Endothelial cell (in vitro differentiated cells): ENCODE measurements at places on chromosomes 6 and 20.

DNA sequence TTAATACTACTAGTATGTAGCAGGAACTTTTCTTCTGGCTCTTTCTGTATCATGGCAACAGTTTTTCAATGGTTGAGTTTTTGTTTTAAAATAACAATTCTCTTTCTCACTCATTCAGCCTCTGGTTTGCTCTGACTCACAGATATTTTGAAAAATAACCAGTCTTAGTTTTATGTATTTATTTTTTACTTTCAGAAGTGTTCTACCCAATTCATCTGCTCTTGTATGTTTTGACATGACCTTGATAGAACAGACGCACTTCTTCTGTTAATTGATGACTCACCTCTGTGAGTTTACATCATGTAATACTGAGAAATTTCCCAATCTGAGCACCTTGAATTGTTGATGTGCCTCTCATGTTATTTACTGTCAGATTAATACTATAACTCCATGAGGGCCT is 178.9 kb downstream of the SASH1 start:
- H3K4me1 ChIP-seq, result peaks cover 16% of the 10 kb centered on the region
- H3K27ac ChIP-seq, result peak overlapping the region; percentile 39
- H3K4me3 ChIP-seq, result no peak overlapping the region

GRCh38 chr6:56637640-56638039 is 5.0 kb downstream of the DST start:
- H3K36me3 ChIP-seq, result peaks cover 19% of the 10 kb centered on the region
- H3K4me3 ChIP-seq, result no peak overlapping the region
- no peak for DNase-seq
- no peaks in the 10 kb centered on the region for H3K27me3 ChIP-seq

DNA sequence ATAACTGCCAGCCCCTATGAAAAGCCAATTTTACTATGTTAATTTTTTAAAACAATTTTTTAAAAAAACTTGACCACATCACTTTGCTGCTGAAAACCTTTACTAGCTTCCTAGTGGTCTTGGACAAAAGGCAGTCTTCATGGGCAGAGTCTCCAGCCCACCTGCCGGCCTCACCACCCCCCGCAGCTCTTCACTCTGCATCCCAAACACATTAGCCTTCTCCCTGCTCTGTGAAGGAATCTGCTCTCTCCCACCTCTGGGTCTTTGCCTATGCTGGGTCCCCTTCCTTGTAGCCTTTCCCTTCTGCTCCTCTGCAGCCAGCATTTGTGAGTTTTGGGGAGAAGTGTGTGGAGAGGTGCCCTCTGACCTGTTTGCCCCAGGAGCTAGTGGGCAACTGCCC is 170.7 kb upstream of the MLN start:
- peaks cover 15% of the 10 kb centered on the region for H3K27me3 ChIP-seq
- no peak overlapping the region for H3K27ac ChIP-seq
- no peaks in the 10 kb centered on the region for H3K36me3 ChIP-seq
- H3K4me1 ChIP-seq, result peaks cover 6% of the 10 kb centered on the region

- H3K4me1 ChIP-seq, result no peaks in the 10 kb centered on the region
- no peak for DNase-seq
- peaks cover 3% of the 10 kb centered on the region for H3K27me3 ChIP-seq
These were observed 71.1 kb upstream of the CTNNBL1 start for GRCh38 chr20:37622728-37623127.

GRCh38 chr20:17706632-17707031 is 6.9 kb downstream of the BANF2 start:
- no peaks in the 10 kb centered on the region for H3K4me1 ChIP-seq
- H3K36me3 ChIP-seq, result no peaks in the 10 kb centered on the region
- H3K27ac ChIP-seq, result no peak overlapping the region
- DNase-seq, result no peak

- H3K4me1 ChIP-seq, result peaks cover 14% of the 10 kb centered on the region
- H3K36me3 ChIP-seq, result peaks cover 25% of the 10 kb centered on the region
- H3K27ac ChIP-seq, result no peak overlapping the region
- DNase-seq, result no peak
These were observed 17.8 kb downstream of the MTG2 start for GRCh38 chr20:62200491-62201172.

GRCh38 chr6:83044091-83044768 is 21.4 kb downstream of the UBE3D start:
- H3K4me1 ChIP-seq, result peaks cover 4% of the 10 kb centered on the region
- no peaks in the 10 kb centered on the region for H3K27me3 ChIP-seq
- H3K4me3 ChIP-seq, result no peak overlapping the region
- H3K36me3 ChIP-seq, result no peaks in the 10 kb centered on the region
- DNase-seq, result no peak

DNA sequence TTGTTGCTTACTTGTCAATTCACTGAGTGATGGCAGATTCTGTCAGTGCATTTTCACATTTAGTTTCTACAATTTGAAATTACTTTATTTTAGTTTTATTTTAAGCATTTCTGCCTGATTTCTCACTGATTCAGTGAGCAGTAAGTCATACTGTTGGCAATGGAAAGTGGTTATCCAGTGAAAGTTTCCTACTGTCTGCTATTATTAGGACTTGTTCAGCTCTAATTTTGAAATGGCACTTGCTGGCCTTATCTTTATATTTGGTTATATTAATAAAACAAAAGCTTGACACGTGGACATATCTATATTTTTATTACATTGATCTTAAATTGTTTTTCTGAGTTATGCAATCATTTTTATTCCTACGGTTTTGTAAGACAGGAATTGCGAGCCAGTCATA is 871.8 kb upstream of the SLC35B3 start:
- H3K4me3 ChIP-seq, result no peak overlapping the region
- no peaks in the 10 kb centered on the region for H3K36me3 ChIP-seq
- no peaks in the 10 kb centered on the region for H3K4me1 ChIP-seq
- H3K27me3 ChIP-seq, result no peaks in the 10 kb centered on the region
- DNase-seq, result no peak
- H3K27ac ChIP-seq, result no peak overlapping the region

- H3K27me3 ChIP-seq, result peaks cover 11% of the 10 kb centered on the region
- peak overlapping the region; percentile 29 for H3K4me3 ChIP-seq
- H3K27ac ChIP-seq, result peak overlapping the region; percentile 37
- peaks cover 32% of the 10 kb centered on the region for H3K36me3 ChIP-seq
These were observed 6.7 kb downstream of the SRC start for GRCh38 chr20:37352608-37352980.

DNA sequence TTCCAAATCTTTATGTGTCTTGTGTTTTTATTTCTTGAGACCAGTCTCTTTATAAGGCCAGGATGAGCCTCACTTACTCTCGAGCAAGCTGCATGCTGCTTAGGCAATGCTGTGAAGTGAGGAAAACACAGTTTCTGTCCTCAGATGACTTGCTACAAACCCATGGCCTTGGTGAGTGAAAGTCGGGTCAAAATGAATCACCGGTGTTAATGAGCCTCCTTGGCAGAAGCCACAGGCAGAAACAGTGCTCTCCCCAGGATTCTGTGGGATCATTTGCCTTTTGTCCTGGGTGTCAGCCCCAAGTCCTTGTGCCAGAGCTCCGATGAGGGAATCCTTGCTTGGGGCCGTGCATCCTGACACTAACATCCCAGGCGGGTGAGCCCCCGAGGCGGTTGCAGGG is 482.5 kb downstream of the QKI start:
- H3K27me3 ChIP-seq, result no peaks in the 10 kb centered on the region
- H3K27ac ChIP-seq, result no peak overlapping the region
- H3K4me3 ChIP-seq, result no peak overlapping the region
- H3K4me1 ChIP-seq, result no peaks in the 10 kb centered on the region
- DNase-seq, result no peak

- H3K27ac ChIP-seq, result no peak overlapping the region
- no peak overlapping the region for H3K4me3 ChIP-seq
- DNase-seq, result no peak
These were observed 588.4 kb upstream of the CITED2 start for GRCh38 chr6:139962654-139963347.
